Kidney epithelial cell (primary cell): ENCODE measurements at places on chromosomes 1 and 21.

DNA sequence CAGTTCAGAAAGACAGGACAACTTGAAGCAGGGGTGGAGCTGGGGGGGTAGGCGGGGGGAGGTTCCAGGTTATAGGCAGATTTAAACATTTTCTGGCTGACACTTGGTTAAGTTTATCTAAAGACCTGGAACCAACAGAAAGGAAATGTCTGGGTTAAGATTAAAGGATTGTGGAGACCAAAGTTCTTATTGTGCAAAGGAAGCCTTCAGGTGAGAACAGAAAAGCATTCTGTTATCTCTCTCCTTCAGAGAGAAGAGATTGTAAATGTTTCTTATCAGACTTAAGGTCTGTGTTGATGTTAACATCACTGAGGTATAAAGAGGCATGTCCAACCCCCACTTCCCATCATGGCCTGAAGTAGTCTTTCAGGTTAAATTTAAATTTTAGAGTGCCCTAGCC, 3.7 kb upstream of the ACADM start:
- no peak for DNase-seq

DNA sequence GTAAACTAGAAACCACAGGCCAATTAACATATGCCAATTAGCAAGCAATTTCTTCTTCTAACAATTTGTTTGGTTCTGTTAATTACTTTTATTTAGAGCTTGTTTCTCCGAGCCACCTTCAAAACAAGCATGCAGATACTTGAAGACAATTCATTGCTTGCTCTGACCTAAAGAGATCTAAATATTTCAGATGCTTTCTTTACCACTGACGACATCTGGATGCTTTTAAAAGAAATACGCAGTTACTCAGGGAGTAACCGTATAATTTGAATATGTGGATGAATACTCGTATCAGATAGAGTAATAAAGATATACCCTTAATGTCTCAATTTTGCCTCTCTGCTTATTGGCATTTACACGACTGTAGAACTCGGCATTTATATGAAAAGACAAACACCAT, 390.0 kb downstream of the DISC1 start:
- DNase-seq = no peak

DNA sequence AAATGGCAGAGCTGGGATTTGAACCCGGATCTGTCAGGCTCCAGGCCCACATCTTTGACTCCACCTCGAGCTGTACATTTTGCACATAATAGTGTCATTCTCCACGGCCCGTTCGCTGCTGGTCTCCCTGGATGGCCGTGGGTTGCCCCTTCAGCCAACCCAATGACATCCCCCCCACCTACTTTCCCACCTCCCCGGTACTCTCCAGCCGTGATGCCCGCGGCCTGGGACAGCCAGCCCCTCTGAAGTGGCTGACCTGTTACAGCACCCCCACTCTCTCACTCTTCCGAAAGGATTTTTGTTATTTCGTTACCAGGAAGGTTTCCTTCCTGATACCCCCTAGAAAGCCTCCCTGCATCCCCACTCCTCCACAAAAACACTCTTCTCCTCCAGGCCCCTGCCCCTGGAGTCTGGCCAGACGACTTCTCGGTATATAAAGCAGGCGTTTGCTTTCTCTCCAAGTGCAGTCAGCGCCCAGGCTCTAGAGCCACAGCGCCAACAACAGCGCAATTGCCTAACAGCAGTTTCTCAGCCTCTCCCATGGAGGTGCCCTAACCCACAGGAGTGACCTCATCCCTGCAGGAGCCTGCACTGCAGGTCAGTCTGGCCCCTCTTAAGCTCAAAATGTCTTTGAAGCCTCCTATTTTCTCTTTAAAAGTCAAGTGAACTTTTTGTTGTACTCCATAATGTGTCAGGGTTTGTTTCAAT, 14.5 kb upstream of the GJB5 start:
- no peak for DNase-seq

DNA sequence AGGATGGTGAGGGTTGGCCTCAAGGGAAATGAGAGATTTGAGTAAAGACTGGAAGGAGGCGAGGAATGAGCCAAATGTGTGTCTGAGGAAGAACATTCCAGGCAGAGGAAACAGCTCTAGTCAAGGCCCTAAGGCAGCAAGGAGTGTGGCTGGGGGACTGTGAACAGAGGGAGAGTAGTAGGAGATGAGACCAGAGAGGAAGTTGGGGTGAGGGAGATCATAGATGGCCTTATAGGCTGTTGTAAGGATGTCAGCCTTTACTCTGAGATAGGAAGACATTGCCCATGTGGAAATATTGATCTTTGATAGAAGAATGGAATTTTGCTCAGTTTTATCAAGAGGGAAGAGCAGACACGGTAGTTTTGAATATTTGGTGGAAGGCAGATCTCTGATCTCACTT, 55.2 kb upstream of the ARTN start:
- no peak for DNase-seq

DNA sequence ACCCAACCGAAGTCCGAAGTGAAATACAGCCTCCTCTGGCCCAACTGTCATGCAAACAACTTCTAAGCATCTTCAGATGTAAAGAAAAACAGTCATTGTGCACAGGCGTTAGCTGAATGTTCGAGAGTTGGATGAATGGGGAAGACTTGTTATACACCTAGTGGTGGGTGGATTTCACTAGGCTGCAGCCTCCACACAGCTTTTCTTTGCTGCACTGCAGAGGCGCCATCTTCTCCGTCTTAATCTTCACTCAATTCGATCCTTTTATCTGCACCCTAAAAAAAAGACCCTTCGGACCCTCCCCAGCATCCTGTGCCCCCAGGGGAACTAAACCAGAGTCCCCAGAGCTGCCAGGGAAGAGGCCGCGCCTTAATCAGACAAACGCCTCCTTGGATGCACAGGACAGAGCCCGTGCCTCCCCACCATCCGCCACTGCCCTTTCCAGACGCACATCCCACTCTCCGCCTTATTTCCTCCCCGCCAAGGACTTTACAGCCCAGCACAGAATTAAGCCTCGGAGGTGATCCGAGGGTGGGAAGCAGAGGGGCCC, 1.4 kb downstream of the APP start:
- DNase-seq = no peak

GRCh38 chr1:181190364-181191035, 102.0 kb downstream of the IER5 start:
- no peak for DNase-seq

- DNase-seq = no peak
Observed at GRCh38 chr21:36450511-36450910, 29.4 kb downstream of the CLDN14 start.

- no peak for DNase-seq
Observed at GRCh38 chr1:201828217-201828819, 639 bp upstream of the IPO9 start.

DNA sequence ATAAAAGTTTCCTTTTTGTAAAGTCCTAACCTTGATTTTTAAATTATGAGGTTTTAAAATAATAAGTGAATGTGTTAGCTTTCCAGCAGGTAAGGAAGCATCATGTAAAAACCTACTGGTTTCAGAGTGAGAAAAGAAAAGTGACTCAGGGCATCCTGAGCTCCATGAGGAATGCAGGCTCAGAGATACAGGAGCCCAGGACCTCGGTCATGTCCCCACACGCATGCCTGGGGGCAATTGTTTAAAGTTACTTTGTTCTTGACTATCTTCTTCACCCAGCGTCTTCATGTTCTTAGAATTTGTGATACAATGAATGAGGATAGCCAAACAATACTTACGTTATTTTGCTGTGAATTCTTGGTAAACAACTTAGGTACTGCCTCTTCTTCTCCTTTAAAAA, 117.4 kb upstream of the PLPPR5 start:
- no peak for DNase-seq

- DNase-seq = no peak
Observed at GRCh38 chr1:194419721-194420120, 1233.3 kb upstream of the B3GALT2 start.

- DNase-seq = no peak
Observed at GRCh38 chr1:246946366-246946765, 14.6 kb upstream of the AHCTF1 start.

GRCh38 chr21:45319461-45320211, 31.9 kb upstream of the POFUT2 start:
- no peak for DNase-seq
